ENCODE measurements at places on chromosomes 4 and X. TPM values are rescaled to one million over a fixed set of nuclear protein-coding genes. Genes with fewer than 3 reads are reported as not detected.

DNA sequence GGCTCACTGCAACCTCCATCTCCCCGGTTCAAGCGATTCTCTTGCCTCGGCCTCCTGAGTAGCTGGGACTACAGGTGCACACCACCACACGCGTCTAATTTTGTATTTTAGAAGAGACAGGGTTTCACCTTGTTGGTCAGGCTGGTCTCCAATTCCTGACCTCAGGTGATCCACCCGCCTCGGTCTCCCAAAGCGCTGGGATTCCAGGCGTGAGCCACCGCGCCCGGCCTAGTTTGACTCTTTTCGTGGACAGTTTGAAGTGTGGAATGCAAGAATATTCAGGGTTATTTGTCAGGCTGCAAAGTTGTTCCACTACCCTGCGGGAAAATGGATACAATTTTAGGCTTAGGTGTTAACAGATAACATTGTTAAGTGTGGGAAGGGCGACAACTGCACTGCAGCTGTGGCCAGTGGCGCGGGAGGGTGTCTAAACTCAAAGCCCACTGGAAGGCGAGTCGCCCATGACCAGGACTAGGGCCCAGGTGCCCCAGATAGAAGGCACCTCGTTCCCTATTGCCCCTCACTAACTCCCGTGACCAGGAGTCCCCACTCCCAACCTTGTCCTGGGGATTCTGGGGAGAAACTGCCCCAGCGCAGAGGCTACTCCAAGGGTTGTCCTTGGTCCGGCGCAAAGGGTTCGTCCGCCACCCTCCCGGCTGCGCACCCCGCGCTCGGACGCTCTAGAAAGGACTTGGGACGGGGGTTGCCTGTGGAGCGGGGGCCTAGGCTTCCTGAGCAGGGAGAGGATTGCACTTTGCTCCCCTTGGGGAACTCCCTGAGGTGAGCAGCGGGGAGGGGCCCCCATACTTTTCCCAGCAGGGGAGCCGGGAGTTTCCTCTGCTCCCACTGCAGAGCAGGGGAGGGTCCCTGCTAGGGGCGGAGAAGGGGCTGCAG, 1.1 kb upstream of the CD99 start:
- DNase-seq, result no peak

GRCh38 chrX:19555236-19555635, 39.9 kb upstream of the MAP3K15 start:
- no peak for DNase-seq

FABP2 gene
- not detected for total RNA-seq

- DNase-seq, result no peak
Observed at GRCh38 chr4:126318376-126318775, 1003.6 kb downstream of the FAT4 start.

SOX3 gene
- not detected for total RNA-seq

- no peak for DNase-seq
Observed at GRCh38 chrX:19958552-19959486, 32.0 kb downstream of the BCLAF3 start.

DNA sequence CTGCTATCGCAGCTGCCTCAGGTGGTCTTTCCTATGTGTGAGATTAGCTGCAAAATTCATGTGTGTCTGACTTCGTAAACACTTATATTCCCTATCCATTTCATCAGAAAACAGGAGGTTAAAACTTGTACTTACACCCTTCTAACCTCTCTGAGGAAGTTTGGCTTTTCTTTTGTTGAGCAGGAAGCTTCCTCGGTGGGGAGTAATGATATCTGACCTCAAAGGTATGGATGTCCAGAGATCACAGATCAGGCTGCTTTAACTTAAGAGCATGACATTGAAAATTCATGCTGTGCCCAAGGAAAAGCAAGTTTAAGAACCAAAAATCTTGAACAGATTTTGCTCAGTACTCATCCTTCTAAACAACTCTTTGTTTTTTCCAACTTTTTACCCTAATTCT, 429.1 kb downstream of the STIM2 start:
- DNase-seq, result no peak

SSX4 gene
- total RNA-seq, result not detected

SPANXA1 gene
- total RNA-seq, result not detected

- no peak for DNase-seq
Observed at GRCh38 chrX:51742586-51742985, 656 bp upstream of the GSPT2 start.

- DNase-seq, result no peak
Observed at GRCh38 chr4:17385403-17385802, 126.5 kb downstream of the QDPR start.

TLR6 gene
- 2.3 TPM for total RNA-seq

NALF2 gene
- total RNA-seq, result 46.3 TPM

VEGFC gene
- 5.4 TPM for total RNA-seq

DNA sequence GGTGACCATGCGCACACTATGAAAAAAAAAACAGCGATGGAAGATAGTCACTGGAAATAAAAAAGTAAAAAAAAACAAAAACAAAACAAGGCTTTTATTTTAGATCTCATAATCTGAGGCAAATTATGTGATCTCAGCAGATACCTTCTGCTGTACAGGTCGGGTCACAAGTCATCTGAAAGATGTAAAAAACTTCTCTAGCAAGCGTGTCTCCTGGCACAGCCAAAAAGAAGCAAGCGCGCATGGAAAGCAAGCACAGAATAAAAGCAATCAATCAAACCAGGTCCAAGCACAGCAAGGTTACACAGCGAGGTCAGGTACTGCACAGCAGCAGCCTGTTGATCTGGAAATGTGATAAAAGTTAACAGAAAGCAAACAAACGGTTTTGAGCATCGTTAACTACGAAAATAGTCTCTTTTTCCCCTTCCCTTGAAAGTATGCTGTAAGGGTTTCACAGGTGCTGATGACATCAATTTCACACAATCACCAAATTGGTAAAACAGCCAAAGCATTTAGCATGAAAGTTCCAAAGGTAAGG, 79.3 kb upstream of the MTNR1A start:
- no peak for DNase-seq

DKK2 gene
- total RNA-seq, result 0.75 TPM

DNA sequence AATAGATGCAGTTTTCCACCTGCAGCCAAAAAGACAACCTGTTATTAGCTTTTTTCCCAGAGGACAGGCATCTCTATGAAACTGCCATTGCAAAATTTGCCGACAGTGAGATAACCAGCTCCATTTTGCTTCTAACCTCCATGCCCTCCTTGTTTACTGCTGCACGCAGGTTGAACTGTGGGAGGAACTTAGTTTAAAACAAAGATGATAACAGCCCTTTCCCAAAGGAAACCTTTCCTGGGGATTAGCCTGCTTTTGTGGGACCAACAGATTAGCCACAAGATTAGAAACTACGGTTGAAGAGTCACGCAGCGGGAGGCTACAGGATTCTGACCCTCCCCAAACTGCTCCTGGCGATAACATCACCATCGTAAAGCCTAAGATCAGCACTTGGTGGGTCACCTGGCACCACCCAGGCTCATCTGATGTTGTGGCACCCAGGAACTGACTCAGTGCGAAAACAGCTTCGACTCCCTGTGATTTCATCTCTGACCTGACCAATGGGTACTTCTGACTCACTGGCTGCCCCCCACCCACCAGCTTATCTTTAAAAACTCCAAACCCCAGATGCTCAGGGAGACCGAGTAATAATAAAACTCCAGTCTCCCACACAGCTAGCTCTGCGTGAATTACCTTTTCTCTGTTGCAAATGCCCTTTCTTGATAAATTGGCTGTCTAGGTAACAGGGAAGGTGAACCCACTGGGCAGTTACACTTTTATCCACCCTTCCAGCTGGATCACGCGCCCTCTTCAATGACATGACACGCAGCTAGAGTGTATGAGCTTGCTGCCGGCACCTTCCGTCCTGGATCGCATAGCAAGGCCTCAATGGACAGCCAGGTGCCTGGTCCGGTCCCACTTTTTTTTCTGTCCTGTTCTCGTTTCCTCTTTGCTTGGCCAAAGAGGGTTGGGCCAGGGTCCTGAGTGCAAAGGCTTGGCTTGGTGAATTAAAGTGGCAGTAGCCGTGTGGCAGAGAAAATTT, 27.2 kb downstream of the NOP14 start:
- no peak for DNase-seq

NOX1 gene
- total RNA-seq, result not detected

GRCh38 chr4:105490523-105490922, 16.7 kb upstream of the PPA2 start:
- no peak for DNase-seq

DNA sequence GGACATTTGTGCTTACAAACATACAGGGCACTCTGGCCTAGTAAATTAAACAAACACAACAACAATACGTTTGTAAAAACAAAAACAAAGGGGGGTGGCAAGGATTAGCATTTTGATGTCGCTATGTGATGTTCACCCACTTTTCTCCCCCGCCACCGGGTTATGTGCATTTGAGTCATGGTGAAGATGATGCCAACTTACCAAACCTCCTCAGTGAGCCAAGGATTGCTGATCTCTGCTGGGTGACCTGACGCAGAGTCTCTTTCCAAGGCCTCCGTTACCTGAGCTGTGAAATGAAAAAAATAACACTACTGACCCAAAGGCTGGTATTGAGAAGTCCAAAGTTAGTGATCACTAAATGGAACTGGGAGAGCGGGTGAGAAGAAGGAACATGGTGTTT, 85.4 kb downstream of the RBM47 start:
- no peak for DNase-seq

GRCh38 chrX:7972586-7972985, 45.4 kb upstream of the PNPLA4 start:
- no peak for DNase-seq

GRCh38 chr4:182589100-182589499, 328.1 kb downstream of the DCTD start:
- no peak for DNase-seq

GRCh38 chr4:4852591-4853362, 6.7 kb upstream of the MSX1 start:
- peak; percentile 48 for DNase-seq

ELF4 gene
- 2.0 TPM for total RNA-seq

- peak; percentile 96 for DNase-seq
Observed at GRCh38 chr4:3531879-3532750, at the start of gene LRPAP1. TSS of gene LRPAP1 (minus strand) at chr4:3532422. CDS start at chr4:3532412, 10 bp downstream.

TLR7 gene
- total RNA-seq, result 0.62 TPM

CXXC4 gene
- total RNA-seq, result 4.7 TPM

- DNase-seq, result no peak
Observed at GRCh38 chr4:113784497-113785250, 23.1 kb upstream of the CAMK2D start.

NIPAL1 gene
- total RNA-seq, result 0.43 TPM

- DNase-seq, result no peak
Observed at GRCh38 chrX:68746988-68747387, 81.8 kb upstream of the EFNB1 start.

UGT2B15 gene
- total RNA-seq, result not detected

DNA sequence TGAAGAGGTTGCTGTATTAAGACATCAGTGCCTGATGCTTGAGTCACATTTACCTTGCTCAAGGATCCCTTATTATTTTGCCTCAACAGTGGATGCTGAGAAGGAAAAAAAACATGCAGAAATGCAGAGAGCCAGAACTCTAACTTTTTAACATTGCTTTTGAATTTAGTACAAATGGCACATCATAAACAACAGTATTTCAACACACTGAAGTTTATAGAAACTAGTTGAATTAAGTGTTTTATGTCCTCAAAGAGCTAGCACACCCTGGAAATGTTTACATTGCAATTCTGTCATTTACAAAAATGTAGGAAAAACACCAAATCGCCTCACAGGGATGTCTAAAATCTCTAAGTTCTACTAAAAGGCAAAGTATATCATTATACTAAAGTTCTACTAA, 69.5 kb upstream of the BLTP1 start:
- no peak for DNase-seq

- DNase-seq, result no peak
Observed at GRCh38 chr4:21952549-21952948, 4.0 kb upstream of the KCNIP4 start.

DNA sequence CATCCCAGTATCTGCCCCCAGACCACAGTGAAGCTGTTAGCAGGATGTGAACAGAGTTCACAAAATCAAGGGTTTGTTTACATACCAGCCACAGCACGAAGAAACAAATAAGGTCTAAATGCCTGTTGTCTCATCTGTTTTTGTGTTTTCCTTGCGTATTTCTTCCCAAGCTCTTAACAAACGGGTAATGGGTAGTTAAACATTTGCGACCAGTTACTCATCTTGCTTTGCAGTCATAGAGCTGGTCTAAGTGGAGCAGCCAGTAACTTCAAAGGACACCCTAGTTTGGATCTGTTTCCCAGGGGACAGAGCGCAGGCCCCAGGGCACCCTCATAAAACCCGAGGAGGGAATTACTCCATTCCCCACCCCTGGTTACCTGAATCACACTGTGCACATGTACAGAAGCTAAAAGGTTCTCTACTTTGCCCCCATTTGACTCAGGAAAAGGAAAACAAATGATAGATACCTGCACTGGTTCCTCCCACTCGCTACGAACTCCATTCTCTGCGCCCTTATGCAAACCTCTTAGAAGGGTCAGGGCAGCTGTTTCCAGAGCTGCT, 68.8 kb downstream of the MAML3 start:
- no peak for DNase-seq

DNA sequence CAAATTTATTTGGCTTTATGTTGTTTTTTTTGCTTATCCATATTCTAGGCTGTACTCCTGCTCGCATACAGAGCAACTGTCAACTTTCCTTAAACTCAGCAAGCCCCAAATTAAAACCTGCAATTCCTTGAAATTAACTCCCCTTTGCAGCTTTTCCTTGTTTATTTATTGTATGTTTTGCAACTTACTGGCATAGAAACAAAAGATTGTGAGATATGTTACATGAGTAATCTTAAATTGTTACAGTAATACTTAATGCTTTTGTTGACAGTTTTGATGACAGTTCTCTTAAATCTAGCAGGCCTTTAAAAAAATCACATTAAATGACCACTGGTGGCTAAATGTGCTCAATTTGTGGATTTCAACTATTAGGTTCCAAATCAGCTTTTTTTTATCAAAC, 4.5 kb downstream of the DDX3X start:
- no peak for DNase-seq

DNA sequence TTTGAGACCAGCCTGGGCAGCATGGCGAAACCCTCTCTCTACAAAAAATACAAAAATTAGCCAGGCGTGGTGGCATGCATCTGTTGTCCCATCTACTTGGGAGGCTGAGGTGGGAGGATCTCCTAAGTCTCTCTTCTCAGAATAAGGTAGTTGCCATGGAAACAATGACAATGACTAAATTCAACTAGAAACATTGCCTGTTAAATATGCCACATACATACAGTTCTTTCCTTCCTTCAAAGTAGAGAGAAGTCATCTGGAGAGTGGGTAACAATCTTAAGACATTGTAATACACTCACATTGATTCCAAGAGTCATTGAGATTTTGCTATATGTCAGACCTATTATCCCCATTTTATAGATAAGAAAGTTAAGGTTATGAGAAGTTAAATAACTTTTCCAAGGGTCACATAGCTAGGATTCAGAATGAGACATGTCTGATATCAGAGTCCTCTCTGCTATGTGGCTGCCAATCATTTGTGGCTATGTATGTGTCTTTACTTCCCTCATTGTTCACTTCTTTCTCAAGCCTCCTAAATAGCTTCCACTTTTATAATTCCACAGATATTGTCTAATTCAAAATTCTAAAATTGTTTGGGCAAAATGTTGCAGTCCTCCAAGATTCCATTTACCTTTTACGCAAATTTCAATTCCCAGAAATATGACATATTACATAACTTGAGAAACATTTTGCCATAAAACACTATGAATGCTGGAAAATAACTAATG, 37.2 kb upstream of the RAPGEF2 start:
- no peak for DNase-seq

Measured in Right ventricle myocardium superior (tissue), 1 donor.